GM23338 (cell line): ENCODE measurements at places on chromosomes 6 and 20. TPM values are rescaled to one million over a fixed set of nuclear protein-coding genes. Genes with fewer than 3 reads are reported as not detected.
A peak's percentile ranks its signal among the peaks of the same experiment; 100 is the strongest.

GRCh38 chr6:43268355-43268700 lies 25.0 kb downstream of the TTBK1 start:
- H3K4me3 ChIP-seq, result no peak overlapping the region
- no peak for DNase-seq
- no peak overlapping the region for H3K27ac ChIP-seq
- H3K4me1 ChIP-seq, result peaks cover 14% of the 10 kb centered on the region

GRCh38 chr6:128284128-128284527 lies 236.3 kb downstream of the PTPRK start:
- H3K4me1 ChIP-seq, result peaks cover 51% of the 10 kb centered on the region
- H3K4me3 ChIP-seq, result no peak overlapping the region
- H3K27me3 ChIP-seq, result no peaks in the 10 kb centered on the region
- DNase-seq, result no peak
- no peak overlapping the region for H3K27ac ChIP-seq

DNA sequence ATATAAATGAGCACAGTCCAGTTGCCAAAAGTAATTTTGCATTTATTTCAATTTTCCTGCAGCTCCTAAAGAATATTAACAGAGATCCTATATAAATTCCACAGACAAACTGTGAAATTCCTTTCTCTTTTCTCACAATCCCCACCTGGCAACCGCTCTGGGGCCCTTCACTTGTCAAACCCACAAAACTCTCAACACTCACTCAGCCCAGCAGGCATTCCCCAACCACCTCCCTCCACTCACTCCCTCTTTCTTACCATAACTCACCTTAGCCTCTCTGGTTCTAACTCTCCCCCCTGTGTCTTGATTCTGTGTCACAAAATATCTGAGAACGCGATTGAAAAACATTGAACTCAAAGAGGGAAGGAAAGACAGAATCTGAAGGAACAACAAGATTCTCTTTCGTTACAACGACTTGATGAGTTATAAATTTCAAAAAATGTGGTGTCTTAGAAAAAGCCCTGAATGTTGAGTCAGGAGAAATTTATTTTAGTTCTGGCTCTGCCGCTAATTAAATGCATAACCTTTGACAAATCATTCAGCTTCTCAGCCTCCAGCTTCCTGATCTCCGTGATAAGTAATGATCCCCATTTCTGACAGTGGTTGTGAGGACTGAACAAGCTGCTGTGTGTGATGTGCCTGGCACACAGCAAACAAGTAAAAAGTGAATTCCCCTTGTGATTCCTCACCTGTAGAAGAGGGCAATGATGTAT lies 87.9 kb downstream of the UNC5CL start:
- DNase-seq, result peak; percentile 42
- no peak overlapping the region for H3K27ac ChIP-seq
- peaks cover 46% of the 10 kb centered on the region for H3K4me1 ChIP-seq
- H3K36me3 ChIP-seq, result no peaks in the 10 kb centered on the region
- no peaks in the 10 kb centered on the region for H3K27me3 ChIP-seq

- peak; percentile 81 for DNase-seq
- peak overlapping the region; percentile 77 for H3K4me3 ChIP-seq
- peak overlapping the region; percentile 93 for H3K27ac ChIP-seq
- no peaks in the 10 kb centered on the region for H3K27me3 ChIP-seq
Observed at GRCh38 chr6:160992061-160992979, 751 bp downstream of the MAP3K4 start.

The TNXB gene
- total RNA-seq, result 3.4 and 6.0 TPM in 2 replicates

The NHSL1 gene
- 21.2 and 24.5 TPM in 2 replicates for total RNA-seq

- no peak for DNase-seq
- H3K4me1 ChIP-seq, result no peaks in the 10 kb centered on the region; the same call in none of the 2 replicates
- no peaks in the 10 kb centered on the region for H3K36me3 ChIP-seq
- H3K27me3 ChIP-seq, result no peaks in the 10 kb centered on the region
- H3K4me3 ChIP-seq, result no peak overlapping the region
Observed at GRCh38 chr6:39084506-39084905, 30.5 kb downstream of the SAYSD1 start.

DNA sequence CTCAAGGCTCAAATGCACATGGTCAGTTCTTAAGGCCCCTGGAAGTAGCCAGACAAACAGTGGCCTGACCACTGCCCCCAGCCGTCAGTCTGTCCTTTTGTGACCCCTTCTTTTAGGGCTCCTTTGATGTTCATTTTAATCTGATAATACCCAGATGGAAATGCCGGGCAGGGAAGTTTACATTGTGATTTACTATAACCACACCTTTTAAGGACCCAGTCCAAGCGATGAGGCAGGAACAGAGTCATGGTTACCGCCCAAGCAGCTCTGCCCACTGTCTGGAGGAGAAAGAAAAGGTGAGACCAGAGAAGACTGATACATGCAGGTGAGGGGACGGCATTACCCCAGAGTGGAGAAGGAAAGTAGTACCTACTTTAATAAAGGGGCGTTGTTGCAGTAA lies 110.6 kb downstream of the PLEKHG1 start:
- no peak for DNase-seq
- no peak overlapping the region for H3K27ac ChIP-seq
- H3K27me3 ChIP-seq, result no peaks in the 10 kb centered on the region
- H3K4me3 ChIP-seq, result no peak overlapping the region
- H3K36me3 ChIP-seq, result no peaks in the 10 kb centered on the region
